Activated T-helper 1 cell treated with Interleukin-2 at 50 U/mL for 16 hours (primary cell): ENCODE measurements at places on chromosomes 4 and X.

- no peak for DNase-seq
Observed at GRCh38 chr4:189779281-189779980, 161.2 kb upstream of the FRG1 start.

DNA sequence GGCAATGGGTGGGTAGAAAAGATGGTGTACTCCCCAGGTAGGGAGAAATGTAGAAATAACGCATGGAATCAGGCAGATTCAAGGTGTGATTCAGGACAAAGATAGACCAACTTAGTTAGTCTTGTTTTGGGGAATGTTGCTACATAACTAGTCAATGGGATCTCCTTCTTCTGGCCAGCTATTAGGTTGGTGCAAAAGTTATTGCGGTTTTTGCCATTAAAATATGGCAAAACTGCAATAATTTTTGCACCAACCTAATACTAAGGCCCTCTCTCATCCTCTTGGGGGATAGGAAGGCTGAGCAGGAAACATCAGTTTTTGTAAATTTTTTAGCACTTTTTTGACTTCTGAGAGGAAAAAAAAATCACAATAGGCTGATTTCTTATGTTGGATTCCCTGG is 23.2 kb downstream of the CYBB start:
- DNase-seq, result no peak

DNA sequence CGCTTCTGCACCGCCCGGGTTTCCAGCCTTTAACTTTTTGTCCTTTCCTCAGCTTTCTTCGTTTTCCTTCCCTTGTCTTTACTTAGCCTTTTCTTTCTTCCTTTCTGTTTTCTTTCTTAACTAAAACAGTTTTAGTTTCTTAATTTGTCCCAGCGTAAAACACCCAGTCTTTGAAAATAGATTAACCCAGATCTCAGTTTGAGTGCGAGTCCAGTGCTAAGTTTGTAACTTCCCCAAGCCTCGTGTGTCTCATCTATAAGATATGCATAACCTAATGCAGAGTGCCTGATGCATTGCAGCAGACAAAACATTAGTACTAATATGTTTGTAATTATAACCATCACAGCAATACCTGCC is 460 bp upstream of the GEMIN8 start:
- no peak for DNase-seq

DNA sequence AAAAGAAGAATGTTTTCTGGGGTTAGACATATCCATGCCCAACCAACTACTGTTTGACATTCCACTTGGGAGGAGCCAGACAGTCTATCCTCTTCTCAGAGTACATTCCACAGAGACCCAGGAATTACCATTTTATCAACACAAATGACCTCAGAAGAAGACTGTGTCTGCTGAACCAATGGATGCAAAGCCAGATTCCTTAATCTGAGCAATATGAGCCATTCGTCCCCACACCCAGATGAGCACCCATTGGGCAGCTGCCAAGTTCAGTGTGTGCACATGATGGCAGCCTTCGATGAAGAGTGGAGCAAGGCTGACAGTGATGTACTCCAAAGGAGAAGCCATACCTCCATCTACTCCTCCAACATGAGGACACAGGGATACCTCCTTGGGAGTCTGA is 111.3 kb downstream of the ZNF674 start:
- no peak for DNase-seq

GRCh38 chr4:136864604-136865185 is 667.6 kb downstream of the PCDH18 start:
- no peak for DNase-seq

- DNase-seq, result no peak
Observed at GRCh38 chr4:85132570-85132969, 166.1 kb upstream of the WDFY3 start.

DNA sequence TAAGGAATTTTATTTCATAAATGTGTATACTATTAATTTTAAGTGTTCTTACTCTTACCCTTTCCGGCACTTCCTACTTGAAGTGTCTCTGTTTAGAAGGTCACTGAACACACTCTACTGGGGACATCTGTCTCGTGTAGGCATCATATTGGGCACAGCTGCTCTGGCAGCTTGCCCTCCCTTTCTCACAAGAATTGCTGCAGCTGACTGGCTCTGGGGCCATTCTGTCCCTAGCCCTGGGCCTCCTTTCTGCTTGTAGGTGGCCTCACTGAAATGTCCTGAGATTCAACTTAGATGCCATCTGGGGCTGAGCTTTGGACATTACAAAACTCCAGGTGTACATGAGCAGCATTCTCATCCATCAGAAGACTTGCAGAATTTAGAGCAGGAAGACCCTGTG is 49.6 kb downstream of the SMAD1 start:
- DNase-seq, result no peak

GRCh38 chr4:1754336-1754735 is 33.0 kb downstream of the TACC3 start:
- no peak for DNase-seq

DNA sequence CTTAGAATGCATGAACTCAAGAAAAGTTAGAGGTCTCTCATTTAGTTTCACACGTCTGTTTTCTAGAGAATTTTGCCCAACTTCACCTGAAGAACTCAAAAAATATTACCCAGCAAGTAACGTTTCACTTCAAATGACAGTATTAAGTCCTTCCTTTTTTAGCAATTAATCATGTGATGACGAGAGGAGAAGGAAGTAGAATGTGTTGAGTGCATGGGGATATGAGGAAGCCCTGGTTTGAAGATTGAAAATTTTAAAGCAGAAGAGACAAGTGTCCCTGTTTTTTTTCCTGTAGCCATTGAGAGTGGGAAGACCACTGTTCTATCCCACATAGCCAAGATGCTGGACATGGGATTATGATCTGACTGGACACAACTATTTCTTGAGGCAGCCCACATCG is 406.3 kb upstream of the CPEB2 start:
- DNase-seq, result no peak

GRCh38 chrX:86178906-86179305 is 30.7 kb downstream of the DACH2 start:
- no peak for DNase-seq

DNA sequence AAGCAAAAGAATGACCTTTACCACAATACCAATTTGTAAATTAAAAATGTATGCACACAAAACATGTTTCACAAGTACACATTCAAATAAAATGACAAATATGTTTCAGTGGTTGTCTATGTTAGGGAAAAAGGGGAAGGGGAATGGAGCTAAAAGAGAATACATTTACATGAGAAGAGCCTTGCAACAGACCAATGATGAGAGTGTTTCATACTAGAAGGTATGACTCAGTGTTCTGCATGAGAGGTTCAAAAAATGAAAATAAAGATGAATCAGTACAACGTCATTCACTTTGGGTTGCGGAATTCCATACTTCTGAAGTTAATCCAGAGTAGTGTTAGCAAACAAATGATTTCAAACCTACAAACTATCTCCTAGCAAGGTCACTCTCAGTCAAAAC is 51.7 kb downstream of the RPGR start:
- DNase-seq, result no peak

- no peak for DNase-seq
Observed at GRCh38 chr4:109301651-109302360, 652 bp downstream of the COL25A1 start.

DNA sequence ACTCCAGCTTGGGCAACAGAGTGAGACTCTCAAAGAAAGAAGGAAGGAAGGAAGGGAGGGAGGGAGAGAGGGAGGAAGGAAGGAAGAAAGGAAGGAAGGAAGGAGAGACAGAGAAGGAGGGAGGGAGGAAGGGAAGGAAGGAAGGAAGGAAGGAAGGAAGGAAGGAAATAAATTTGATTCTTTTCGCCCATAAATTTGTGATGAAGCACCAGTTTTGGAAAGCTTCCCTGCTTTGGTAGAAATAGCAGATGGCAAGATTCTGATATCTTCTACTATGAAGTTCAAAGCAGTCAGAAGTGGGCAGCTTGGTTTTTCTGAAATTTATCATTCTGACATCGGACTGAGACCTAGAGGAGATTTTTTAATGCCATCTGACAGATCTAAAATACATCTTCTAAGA is 11.7 kb upstream of the GYG2 start:
- DNase-seq, result no peak

DNA sequence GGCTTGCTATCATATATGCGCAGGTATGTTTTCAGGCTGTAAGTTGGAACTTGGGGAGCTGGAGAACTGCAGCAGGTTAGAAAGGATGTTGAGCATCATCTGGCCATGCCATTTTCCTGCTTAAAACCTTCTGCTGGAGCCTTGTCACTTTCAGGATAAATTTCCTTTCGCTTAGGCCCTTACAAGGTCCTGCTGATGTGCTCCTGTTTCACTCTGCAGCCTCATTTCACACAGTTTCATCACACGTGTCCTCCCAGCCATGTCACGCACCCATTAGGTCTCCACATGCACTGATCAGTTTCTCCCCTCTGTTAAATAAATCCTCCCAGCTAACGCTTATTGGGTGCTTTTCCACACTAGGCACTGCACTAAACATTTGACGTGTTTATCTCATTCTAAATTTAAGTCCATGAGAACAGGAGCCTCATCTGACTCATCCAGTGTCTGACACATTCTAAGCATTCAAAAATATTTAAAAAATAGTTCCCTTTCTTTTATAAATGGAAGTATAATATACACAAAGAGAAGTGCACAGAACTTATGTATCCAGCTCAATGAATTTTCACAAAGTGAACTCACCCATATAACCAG is 14.5 kb downstream of the SOD3 start:
- DNase-seq, result no peak

GRCh38 chr4:53450773-53451172 is 73.3 kb downstream of the FIP1L1 start:
- DNase-seq, result no peak

DNA sequence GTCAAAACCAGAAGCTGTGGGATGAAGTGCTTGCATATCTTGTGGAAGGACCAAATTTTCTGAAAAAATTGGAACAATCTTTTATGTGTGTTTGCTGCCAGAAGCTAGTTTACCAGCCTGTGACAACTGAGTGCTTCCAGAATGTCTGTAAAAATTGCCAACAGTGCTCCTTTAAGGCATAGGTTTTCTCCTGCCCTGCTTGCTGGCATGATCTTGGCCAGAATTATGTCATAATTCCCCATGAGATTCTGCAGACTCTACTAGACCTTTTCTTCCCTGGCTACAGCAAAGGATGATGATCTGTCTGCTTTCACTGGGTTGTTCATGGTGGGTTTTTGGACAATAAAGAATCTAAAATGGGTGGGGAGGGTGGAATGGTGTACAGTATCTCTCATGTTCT is 196.3 kb upstream of the ZCCHC13 start:
- DNase-seq, result no peak

GRCh38 chr4:39085891-39086290 is 23.9 kb downstream of the KLHL5 start:
- no peak for DNase-seq
